ENCODE measurements at places on chromosomes 6 and 20.
A peak's percentile ranks its signal among the peaks of the same experiment; 100 is the strongest.

GRCh38 chr20:19022791-19023448 lies 189.5 kb upstream of the SLC24A3 start:
- DNase-seq = no peak

- no peak for DNase-seq
Measured at GRCh38 chr20:376750-377149, 3.8 kb upstream of the TRIB3 start.

DNA sequence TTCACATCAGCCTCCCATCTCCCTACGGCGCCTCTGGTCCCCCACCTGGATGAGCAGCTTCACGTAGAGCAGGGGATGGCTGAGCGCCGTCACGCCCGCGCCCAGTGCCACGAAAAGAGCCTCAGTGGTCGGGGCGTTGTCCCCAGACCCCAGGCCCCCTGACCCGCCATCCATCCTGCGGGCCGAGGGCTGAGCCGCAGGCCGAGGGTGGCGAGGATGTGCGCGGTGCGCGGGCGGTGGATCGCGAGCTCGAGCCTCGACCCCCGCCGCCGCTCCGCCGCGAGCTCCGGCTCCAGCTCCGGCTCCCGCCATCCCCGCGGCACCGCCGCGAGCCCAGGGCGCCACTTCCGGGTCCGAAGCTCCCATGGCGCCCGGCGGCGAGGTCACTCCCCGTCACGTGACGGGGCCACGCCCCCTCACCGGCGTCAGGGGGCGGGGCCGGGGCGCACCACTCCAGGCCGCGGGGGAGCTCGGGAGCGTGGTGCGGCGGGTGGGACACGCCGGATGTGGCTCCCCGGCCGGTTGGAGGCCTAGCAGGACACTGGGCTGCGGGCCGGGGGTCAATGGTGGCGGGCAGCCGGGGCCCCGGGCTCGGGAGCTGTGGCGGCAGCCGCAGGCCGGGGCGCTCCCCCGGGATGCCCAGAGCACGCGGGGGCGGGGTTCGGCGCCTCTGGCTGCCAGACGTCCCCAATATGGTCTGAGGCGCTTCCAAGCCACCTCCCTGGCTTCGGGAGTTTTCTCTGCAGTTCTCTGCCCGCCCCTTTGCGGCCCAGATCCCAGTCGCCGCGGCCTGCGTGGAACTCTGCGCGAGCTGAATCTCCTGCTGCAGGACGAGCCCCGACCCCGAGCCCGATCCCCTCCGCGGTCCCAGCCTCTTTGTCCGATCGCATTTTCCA lies at the start of gene MTCH1:
MTCH1 (minus strand) TSS at position 389 of the 896 bp plus-strand sequence; CDS start at position 366, 23 bp downstream.
- DNase-seq = peak; percentile 91

GRCh38 chr6:15296735-15297134 lies 50.9 kb downstream of the JARID2 start:
- DNase-seq = no peak
